HAP-1 (cell line): ENCODE measurements at places on chromosomes 4 and X.
A peak's percentile ranks its signal among the peaks of the same experiment; 100 is the strongest.

- DNase-seq, result no peak
These were observed 181.0 kb upstream of the MAMLD1 start for GRCh38 chrX:150182161-150182560.

DNA sequence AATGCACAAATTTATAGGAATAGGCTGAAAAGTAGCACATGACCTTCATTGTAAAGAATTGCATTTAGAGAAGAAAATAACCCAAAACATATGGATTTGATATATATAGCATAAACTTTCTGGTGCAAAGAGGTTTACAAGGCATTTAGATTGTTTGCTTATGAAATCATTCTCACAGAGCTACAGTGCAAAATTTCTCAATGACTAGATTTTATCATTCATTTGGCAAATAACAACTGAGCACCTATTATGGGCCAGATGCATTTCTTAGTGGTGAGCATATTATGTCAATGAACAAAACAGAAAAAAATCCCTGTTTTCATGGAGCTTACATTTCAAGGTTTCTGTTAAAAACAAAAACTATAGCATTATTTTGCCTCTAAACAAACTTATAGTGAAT is 34.1 kb upstream of the TNIP3 start:
- no peak for DNase-seq

GRCh38 chrX:22366166-22366702 is 93.5 kb downstream of the CBLL2 start:
- DNase-seq, result no peak

DNA sequence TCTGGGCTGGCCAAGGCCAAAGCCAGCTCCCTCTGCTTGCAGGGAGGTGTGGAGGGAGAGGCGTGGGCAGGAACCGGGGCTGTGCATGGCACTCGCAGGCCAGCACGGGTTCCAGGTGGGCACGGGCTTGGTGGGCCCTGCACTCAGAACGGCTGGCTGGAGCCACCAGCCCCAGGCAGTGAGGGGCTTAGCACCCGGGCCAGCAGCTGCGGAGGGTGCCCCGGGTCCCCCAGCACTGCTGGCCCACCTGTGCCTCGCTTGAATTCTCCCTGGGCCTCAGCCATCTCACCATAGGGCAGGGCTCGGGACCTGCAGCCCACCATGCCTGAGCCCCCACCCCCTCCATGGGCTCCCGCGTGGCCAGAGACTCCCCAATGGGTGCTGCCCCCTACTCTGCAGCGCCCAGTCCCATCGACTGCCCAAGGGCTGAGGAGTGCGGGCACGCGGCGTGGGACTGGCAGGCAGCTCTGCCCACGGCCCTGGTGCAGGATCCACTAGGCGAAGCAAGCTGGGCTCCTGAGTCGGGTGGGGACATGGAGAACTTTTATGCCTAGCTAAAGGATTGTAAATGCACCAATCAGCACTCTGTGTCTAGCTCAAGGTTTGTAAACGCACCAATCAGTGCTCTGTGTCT is 193.9 kb downstream of the LARP7 start:
- no peak for DNase-seq

- no peak for DNase-seq
These were observed 585.7 kb downstream of the TLL1 start for GRCh38 chr4:166458756-166459155.

DNA sequence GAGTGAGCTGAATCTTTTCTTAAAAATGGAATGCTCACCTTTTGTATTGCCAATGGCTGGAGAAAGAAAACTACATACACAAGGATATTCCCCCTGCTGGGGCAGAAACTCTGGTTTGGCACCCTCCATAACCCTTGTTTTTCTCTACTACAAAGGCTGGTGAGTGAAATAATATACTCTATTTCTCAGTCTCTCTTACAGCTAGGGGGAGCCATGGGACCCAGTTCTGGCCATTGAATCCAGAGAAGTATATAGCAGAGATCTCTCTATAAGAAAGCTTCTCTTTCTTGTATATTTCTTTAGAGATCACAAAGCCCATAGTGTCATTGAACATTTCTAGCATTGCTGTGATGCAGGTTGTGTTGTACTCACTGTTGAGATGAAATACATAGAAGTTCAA is 49.8 kb downstream of the SMPX start:
- peak; percentile 5 for DNase-seq

DNA sequence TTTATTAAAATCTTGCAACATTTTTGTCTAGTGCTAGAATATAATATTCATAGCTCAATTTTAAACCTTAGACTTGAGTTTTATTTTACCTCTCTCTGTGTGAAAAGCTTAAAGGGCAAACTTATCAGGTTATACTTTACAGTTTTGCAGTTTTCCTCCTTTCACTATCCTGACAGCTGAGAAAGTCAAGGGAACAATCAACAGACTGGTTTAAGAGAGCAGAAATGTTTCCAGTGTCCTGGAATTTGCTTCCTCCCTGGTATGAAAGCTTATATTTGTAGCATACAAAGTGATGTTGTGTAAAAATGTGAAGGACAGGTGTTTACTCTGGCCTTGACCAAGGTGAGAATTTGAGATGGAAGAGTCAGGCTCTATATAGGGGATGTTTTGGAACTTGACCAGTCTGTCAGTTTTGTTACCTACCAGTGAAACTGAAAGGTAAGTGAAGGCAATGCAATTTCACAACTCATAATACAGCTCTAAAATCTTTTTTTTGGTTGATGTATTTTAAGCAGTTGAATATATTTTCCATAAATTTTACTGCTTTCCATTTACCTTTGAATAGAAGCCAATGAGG is 64.6 kb downstream of the FHIP1A start:
- no peak for DNase-seq

DNA sequence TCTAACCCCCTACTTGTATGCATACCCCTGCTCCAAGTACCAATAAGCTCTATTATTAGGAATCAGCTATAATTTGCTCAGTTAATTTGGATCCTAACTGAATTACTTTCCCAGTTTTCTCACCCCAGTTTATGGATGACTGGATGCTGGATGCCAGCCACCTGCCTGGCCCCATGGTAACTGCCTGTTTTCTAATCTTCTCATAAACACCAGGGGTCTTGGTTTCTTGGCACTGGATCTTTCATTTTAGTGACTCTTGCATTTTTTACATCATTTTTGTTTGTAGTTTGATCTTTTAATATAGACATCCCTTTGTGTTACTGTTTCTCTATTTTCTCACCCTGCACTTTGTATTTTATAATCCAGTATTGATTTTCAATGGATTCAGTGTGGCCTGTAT is 246.8 kb downstream of the ADGRL3 start:
- no peak for DNase-seq
